LoVo (cell line): ENCODE measurements at places on chromosomes 6 and 20.

DNA sequence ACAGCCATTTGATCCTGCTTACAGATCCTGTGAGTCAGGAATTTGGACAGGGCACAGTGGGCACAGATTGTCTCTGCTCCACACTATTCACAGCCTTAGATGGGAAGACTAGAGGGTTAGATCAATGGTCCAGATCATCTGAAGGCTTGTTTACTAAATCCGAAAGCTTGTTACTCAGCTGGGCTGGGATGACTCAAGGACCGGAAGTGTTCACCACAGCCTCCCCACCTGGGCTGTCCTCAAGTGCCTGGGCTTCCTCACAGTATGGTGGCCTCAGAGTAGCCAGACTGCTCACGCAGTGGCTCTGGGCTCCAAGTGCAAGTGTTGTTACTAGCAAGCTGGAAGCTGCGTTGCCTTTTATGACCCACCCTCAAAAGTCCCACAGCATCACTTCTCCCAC, 75.4 kb upstream of the INSM1 start:
- no peak for DNase-seq

GRCh38 chr6:144816936-144817335, 531.8 kb downstream of the UTRN start:
- peak; percentile 17 for DNase-seq

- DNase-seq = no peak
These were observed 202.6 kb downstream of the CD109 start for GRCh38 chr6:73898599-73898998.

DNA sequence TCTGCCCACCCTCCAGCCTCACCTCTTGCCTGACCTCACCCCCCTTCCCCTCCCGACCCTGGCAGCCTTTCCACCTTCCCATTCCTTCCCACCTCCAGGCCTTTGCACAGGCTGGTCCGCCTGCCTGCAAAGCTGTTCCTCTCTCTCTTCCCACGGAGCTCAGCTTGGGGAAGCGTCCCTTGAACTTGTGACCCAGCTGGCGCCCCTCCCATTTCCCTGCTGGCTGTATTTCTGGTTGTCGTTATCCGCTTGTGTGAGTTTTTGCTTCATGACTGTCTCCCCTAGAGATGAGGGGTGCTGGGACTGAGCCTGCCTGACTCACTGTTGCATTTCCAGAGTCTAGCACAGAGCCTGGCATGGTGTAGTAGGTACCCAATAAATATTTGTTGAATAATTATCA, 32.5 kb downstream of the VSTM2L start:
- DNase-seq = no peak

DNA sequence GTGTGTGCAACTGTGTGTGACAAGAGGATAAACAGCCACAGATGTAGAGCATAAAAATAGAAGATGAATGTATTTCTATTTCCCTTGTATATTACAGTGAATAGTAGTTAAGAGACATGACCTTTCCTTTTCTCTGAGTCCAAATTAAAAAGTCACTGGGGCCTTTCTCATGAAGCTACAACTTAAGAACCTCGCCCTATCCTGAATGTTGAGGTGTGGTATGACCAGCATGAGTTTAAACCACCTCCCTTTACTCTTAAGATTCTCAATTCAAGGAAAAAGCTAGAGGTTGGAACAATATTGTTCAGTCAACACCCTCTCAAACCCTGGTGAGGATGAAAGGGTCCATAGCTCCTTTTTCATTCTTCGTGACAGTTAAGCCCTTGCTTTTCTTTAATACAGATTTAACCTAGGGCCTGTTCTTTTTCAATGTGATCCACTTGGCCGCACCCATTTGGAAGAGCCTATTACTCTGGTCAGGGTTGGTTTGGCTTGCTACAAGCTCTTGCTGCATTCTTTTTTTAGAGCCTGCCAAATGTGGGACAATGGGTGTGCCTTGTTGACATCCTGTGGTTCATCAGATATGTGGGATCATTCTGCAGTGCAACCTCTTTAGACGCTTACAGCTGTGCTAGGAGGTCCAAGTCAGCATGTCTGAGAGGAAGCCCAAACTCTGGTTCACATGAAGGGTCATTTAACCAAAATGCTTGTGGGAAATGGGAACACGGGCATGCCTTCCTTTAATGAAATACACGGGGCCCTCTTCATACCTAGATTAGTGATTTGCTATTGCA, 290.0 kb downstream of the HAO1 start:
- DNase-seq = no peak

DNA sequence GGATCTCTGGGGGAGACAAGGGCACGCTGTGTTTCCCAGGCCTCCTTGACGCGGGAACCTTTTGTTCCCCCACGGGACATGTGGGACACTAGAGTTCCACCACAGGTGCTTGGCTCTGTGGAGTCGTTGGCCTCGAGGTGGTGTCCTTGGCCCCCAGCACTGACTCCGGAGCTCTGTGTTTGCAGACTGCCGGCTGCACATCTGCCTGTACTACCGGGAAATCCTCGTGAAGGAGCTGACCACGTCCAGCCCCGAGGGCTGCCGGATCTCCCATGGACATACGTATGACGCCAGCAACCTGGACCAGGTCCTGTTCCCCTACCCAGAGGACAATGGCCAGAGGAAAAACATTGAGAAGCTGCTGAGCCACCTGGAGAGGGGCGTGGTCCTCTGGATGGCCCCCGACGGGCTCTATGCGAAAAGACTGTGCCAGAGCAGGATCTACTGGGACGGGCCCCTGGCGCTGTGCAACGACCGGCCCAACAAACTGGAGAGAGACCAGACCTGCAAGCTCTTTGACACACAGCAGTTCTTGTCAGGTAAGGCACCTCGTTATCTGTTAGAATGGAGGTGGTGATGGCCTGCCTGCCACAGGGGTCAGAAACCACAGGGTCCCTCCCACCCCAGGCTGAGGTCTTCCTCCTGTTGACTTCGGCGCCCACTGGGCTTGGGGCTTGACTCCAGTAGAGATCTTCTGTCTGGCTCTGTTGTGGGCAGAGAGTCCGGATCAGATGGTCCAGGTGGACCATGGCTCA, 9.9 kb downstream of the IRF4 start:
- no peak for DNase-seq

GRCh38 chr6:154219250-154219649, 137.4 kb downstream of the IPCEF1 start:
- DNase-seq = no peak

DNA sequence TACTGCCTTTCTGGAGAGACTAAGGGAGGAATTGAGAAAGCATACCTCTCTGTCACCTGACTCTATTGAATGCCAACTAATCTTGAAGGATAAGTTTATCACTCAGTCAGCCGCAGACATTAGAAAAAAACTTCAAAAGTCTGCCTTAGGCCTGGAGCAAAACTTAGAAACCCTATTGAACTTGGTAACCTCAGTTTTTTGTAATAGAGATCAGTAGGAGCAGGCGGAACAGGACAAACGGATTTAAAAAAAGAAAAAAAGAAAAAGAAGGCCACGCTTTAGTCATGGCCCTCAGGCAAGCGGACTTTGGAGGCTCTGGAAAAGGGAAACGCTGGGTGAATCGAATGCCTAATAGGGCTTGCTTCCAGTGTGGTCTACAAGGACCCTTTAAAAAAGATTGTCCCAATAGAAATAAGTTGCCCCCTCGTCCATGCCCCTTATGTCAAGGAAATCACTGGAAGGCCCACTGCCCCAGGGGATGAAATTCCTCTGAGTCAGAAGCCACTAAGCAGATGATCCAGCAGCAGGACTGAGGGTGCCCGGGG, 43.1 kb upstream of the RNF182 start:
- DNase-seq = no peak

- DNase-seq = peak; percentile 49
These were observed 61.4 kb upstream of the ASIP start for GRCh38 chr20:34179637-34180360.

DNA sequence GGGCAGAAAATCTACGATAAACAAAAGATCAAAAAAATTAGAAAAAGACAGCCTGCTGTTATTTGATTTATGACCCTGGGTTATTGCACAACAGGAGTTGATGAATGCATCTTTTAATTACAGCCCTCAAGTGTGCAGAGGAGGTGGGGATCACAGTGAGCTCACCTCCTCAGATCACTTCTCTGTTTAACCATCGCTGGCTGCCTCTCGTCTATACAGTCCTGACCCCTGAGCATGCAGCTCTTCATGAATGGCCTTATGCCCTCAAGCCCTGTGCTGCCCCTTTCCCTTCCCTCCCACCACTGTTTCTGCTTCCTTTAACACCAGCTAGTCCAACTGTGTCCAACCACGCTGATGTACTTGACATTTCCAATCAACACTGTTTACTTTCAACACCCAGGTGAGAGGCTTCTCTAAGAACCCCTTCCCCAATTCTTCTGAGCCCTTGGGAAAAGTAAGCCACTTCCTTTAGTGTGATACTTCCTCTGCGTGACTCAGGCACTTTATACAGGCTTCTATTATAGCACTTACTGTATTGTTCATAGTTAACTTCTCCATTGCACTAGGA, 60.6 kb upstream of the RIPOR2 start:
- peak; percentile 37 for DNase-seq

- peak; percentile 36 for DNase-seq
These were observed at the start of gene CLPSL2 for GRCh38 chr6:35776364-35777215. TSS of gene CLPSL2 (plus strand) at chr6:35776598. CDS start at chr6:35776619, 21 bp downstream.

DNA sequence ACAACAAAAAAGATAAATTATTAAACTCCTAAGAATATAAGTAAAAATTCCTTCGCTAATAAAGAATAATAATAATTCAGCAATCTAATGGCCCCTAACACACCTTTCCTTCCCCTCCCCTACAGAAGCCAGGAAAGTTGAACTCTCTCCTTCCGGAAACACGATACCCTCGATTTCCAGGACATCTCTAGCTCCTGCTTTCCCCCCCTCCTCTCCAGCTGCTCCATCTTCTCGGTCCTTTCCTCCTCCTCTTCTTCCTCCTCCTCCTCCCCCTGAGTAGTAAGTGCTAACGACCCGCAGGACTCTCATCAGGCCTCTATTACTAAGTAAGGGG, 603 bp downstream of the TASP1 start:
- peak; percentile 32 for DNase-seq

DNA sequence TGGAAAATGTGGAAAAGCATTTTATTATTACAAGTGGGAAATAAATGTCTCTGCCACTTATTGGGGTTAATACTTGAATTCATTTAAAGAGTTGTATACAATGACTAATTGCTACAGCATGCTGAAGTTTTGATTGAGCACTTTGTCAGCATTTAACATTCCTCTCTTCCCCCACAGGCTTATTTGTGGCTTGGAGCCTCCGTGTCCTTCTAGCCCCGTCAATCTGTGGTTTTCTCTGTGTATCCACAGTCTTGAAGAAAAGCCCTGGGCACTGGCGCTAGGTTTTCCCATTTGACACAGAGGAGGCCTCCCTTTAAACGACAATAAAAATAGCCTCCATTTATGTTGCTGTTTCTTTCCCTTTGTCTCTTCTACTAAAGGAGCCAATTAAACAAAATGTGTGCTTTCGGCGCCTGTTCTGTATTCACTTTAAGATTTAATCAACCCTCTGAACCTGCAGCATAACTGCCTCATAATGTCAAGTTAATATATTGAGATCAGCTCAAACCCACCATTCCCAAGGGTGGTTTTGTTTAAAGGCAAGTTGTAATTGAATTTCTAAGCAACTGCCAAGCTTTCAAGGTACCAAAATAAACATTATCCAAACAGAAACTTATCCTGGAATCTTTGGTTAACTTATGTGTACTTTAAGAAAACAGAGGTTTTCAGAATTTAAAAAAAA, 326.6 kb upstream of the RNF24 start:
- DNase-seq = peak; percentile 6

- no peak for DNase-seq
These were observed 19.5 kb downstream of the PTGIS start for GRCh38 chr20:49548371-49548947.

- no peak for DNase-seq
These were observed 231.2 kb upstream of the ARID1B start for GRCh38 chr6:156545931-156546330.

DNA sequence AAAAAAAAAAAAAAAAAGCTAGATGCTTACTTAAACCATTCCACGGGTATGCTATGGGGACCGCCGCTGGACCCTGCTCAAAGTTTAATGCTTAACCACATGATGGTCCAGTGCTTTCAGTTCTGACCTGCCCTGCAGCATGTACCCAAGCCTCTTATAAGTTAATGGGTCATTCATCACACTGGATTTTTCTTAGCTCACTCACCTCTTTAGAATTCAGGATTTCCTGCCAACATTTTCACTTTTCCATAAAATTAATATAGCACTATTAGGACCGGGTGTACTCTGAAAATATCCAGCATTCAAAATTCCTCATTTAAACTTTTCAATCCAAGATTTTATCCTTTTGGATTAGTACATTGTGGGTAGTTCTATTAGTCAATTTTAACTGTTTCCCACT, 140.8 kb downstream of the ALDH8A1 start:
- DNase-seq = no peak
